Stimulated activated CD4-positive, alpha-beta T cell treated with anti-CD3 and anti-CD28 coated beads, Interleukin-4, amount 100 ng/mL, for 1 hour (primary cell): ENCODE measurements at places on chromosomes 2 and 18.

- DNase-seq, result no peak
These were observed 7.6 kb downstream of the ITGA6 start for GRCh38 chr2:172434821-172435605.

GRCh38 chr2:105129722-105130232 lies 91.9 kb downstream of the MRPS9 start:
- DNase-seq, result no peak

GRCh38 chr2:128064353-128064752 lies 26.6 kb upstream of the UGGT1 start:
- DNase-seq, result no peak

- no peak for DNase-seq
These were observed 110.2 kb downstream of the VAPA start for GRCh38 chr18:10023853-10024570.

DNA sequence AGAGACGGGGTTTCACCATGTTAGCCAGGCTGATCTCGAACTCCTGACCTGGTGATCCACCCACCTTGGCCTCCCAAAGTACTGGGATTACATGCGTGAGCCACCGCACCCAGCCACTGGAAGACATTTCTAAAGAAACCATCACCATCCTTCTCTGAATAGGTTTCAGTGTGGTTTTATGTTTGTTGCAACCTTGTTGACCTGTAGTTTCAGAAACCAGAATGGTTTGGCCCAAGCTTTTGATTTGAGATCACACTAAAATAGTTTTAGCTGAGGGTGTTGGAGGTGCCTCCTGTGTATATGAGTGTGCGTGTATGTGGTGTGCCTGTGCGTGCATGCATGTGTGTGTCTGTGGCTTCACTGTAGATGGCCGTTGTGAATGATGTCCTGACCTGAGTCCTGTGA lies 26.2 kb downstream of the INPP4A start:
- no peak for DNase-seq

- DNase-seq, result no peak
These were observed 43.1 kb downstream of the INHBB start for GRCh38 chr2:120389036-120389391.

- DNase-seq, result no peak
These were observed 151.9 kb upstream of the RND3 start for GRCh38 chr2:150639383-150639782.

- DNase-seq, result no peak
These were observed 24.7 kb upstream of the AGAP1 start for GRCh38 chr2:235468978-235469655.

GRCh38 chr2:162103443-162104009 lies 29.5 kb upstream of the DPP4 start:
- DNase-seq, result no peak

DNA sequence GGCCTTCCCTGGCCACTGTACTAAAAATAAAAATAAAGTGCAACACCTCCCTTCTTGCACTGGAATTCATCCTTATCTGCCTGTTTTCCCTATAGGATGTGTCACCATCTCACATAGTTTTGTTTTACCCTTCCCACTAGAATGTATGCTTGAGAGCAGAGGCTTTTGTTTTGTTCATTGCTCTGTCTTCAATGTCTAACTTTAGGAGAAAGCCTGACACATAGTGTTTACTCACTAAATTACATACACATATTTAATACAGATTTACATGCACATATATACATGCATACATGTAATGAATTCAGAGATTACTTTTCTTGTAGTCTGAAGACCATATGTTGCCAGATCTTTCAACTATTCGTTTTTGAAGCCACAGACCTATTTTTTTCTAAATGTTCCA lies 23.0 kb downstream of the CD302 start:
- DNase-seq, result no peak

DNA sequence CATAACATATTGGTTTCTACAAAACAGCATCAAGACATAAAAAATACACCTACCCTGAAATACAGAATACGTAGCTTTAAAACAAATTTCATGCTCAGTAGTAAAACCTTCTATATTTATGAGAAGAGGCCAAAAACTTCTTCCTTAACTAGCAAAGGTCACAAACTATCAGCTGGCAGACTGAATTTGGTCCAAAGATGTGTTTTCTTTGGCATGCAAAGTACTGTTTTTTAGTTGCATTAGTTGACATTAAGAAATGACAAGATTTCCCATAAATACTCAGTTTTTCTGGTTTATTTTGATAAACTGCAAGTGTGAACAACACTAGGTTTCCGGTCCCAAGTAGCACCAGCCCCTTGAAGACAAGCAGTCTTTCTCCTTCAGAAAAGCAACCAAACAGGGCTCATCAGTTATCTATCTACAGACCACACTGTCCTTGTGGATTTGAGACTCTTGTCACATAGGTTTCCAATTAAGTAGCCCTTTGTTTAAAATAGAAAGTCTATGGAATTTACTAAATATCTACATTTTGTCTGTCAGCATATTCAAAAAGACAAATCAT lies 35.6 kb downstream of the SLC25A12 start:
- DNase-seq, result no peak

GRCh38 chr18:55927831-55928230 lies 339.8 kb upstream of the TCF4 start:
- no peak for DNase-seq

GRCh38 chr18:59024829-59025228 lies 114.9 kb upstream of the SEC11C start:
- no peak for DNase-seq

DNA sequence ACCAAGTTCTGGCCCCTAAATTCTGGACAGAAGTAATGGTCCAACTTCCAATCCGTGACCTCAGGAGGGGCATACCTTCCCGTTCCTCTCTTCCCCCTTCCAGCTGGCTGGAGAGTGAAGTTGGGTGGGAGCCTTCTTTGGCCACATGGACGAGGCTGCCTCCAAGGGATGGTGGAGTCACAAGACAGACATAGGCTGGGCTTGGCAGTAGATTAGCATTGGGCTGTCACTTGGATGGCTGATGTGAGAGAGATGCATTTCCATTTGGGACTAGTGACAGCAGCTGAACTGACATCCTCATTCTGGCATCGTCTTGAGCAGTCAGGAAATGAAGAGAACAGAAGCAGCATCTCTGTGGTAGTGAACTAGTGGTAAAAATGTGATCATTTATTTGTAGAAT lies 12.6 kb downstream of the NT5DC4 start:
- no peak for DNase-seq

GRCh38 chr18:8889489-8889888 lies 184.1 kb downstream of the MTCL1 start:
- no peak for DNase-seq

GRCh38 chr2:129554373-129554772 lies 425.1 kb upstream of the RAB6C start:
- no peak for DNase-seq

DNA sequence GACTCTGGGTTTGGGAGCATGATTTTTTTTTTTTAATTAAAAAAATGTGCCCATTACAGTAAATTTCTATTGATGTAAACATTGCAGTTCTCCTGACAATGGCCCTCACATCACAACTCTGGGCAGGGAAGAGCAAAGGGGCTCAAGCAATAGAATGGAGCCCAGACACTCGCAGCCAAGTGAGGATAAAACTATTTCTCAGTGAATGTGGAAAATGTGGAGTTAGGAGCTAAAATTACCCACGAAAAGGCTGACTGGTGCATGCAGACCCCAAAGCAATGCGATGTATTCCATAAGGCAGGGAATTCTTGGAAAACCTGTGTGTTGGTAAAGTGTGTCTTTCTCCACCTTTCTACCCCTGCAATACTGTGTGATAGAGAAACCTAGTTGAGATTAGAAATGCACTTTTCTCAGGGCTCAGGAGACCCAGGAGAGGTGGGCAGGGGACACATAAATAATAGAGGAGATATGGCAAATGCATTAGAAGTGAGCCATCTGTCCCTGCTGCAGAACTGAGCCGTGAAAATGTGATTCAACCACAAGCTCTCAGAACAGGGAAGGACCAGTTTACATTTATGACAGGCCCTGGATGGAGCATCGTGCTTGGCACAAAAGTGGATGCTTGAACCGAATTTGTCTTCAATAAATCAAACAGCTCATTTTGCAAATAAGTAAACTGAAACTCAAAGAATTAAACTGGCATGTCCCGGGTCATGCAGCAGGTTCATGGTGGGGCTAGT lies 100.1 kb downstream of the MYCN start:
- no peak for DNase-seq
